Activated CD8-positive, alpha-beta memory T cell treated with anti-CD3 and anti-CD28 coated beads for 36 hours (primary cell): ENCODE measurements at places on chromosomes 5 and 9. TPM values are rescaled to one million over a fixed set of nuclear protein-coding genes. Genes with fewer than 3 reads are reported as not detected.

Gene EXOSC2
- 96.3 TPM for total RNA-seq

Gene CDKN2B
- total RNA-seq = 0.04 TPM

Gene FOXD4L3
- total RNA-seq = 0.10 TPM

Gene GBGT1
- total RNA-seq = 2.5 TPM

Gene PCDHGB5
- total RNA-seq = 0.19 TPM

Gene PRDM9
- not detected for total RNA-seq

Gene DOCK2
- total RNA-seq = 168 TPM

Gene SMAD5
- total RNA-seq = 19.2 TPM

Gene RANBP3L
- not detected for total RNA-seq

Gene HSD17B3
- not detected for total RNA-seq

Gene BTNL8
- not detected for total RNA-seq

Gene IFNE
- not detected for total RNA-seq

Gene GGTA1
- not detected for total RNA-seq

Gene PPIC
- not detected for total RNA-seq

Gene TLR4
- total RNA-seq = not detected

Gene ADRA1B
- not detected for total RNA-seq

Gene CFAP157
- total RNA-seq = not detected

Gene SPINK13
- total RNA-seq = not detected

Gene ITK
- total RNA-seq = 156 TPM

Gene UBE2R2
- total RNA-seq = 34.0 TPM

Gene HMMR
- total RNA-seq = 55.4 TPM

Gene ZMAT2
- total RNA-seq = 69.5 TPM

Gene PSAT1
- 160 TPM for total RNA-seq

Gene CDH6
- not detected for total RNA-seq

Gene TAF11L2
- not detected for total RNA-seq

Gene NUTM2F
- total RNA-seq = not detected

Gene GNA14
- not detected for total RNA-seq

Gene SPATA31C1
- not detected for total RNA-seq

Gene STXBP1
- 22.8 TPM for total RNA-seq

Gene RAPGEF6
- 24.4 TPM for total RNA-seq

Gene RACK1
- total RNA-seq = 2,374 TPM

Gene TTC23L
- 0.57 TPM for total RNA-seq

Gene SLC6A19
- total RNA-seq = not detected

Gene NME5
- not detected for total RNA-seq

Gene PCDHA3
- total RNA-seq = not detected

Gene PRR16
- not detected for total RNA-seq

Gene LECT2
- total RNA-seq = not detected

Gene C5orf52
- total RNA-seq = not detected

Gene ADGRD2
- not detected for total RNA-seq

Gene ZNF658
- 2.1 TPM for total RNA-seq

Gene UGT3A1
- not detected for total RNA-seq

Gene DDX4
- not detected for total RNA-seq

Gene WDR31
- total RNA-seq = 2.6 TPM

Gene IFNA5
- total RNA-seq = not detected

Gene N4BP3
- 7.0 TPM for total RNA-seq

Gene AP3B1
- 40.3 TPM for total RNA-seq

Gene ADAMTS16
- not detected for total RNA-seq

Gene ALDOB
- not detected for total RNA-seq

Gene CBY3
- total RNA-seq = 0.96 TPM

Gene DMRT2
- not detected for total RNA-seq
